ENCODE measurements at places on chromosomes 12 and 14.

DNA sequence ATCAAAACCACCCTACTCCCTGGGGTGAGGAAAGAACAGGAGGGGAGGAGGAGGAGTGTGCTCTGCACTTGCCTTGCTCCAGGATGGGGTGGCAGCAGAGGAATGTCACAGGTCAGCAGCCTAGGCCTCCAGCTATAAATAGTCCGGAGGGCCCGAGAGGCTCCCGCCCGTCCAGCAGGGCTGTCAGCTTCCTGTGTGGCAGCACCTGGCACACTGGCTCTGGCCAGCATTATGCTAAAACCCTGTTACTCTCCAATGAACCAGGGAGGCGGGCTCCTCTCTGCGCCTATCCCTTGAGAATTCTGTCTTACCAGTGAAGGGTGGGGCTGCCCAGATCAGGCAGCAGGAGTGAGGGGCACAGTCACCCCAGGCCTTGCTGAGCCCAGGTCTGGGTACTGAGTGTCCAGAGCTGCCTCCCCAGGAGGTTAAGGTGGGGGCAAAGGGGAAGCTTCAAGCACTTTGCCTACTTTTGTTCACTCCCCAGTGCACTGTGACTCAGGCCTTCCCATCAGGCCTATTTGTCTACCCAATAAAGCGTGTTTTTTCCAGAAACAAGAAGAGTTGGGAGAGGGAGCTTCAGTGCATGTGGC is 1.2 kb upstream of the COX14 start:
- DNase-seq = no peak

DNA sequence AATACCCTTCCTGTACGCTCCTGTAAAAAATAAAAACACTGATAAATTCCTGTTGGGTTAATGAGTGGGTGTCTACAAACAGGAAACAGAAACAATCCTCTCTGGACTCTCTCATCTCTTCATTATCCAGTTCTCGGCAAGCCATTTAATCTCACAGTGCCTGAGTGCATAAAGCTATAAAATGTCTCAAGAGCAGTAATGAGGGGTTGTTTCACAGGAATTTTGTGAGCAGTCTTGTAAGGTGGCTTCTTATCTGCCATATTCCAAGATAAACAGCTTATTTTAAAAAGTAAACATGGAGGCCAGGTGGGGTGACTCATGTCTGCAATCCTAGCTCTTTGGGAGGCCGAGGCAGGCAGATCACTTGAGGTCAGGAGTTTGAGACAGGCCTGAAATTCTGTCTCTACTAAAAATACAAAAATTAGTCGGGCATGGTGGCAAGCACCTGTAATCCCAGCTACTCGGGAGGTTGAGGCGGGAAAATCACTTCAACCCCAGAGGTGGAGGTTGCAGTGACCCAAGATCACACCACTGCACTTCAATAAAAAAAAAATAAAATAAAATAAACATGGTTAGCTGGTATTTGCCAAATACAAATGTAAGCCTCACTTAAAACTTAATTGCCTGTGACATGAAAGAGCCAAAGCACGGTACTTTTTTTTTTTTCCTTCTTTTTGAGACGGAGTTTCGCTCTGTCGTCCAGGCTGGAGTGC is 54.0 kb downstream of the CLIP1 start:
- no peak for DNase-seq

GRCh38 chr14:102525219-102525928 is 15.8 kb upstream of the ANKRD9 start:
- DNase-seq = no peak

DNA sequence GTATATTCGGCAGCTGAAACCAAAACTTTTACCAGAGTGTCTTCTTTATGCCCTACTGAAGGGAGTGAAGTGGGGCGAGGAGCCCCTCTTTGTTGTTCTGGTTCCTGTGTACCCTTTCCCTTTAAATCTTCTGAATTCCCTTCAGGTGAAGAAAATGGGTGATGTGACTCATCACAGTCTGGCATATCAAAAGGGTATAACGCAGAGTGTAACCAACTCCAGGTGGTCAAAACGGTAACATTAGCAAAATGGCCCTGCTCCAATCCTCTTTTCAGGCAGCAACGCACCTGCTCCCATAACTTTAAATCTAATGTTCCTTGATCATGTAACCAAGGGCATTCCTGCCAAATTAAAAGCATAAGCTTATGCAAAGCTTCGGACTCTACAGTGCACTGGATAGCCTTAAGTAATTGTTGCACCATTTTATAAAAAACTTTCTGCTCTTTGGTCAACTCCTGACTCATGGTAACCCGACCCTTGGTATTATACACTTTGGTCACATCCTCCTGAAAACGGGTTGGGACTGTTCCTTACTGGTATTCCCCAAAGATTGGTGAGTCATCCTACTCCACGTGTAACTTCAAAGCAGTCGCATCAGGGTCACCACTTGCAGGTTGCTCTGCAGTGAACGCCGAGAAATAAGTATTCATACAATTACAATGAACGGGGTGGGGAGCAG is 83.1 kb downstream of the KCNMB4 start:
- DNase-seq = no peak

DNA sequence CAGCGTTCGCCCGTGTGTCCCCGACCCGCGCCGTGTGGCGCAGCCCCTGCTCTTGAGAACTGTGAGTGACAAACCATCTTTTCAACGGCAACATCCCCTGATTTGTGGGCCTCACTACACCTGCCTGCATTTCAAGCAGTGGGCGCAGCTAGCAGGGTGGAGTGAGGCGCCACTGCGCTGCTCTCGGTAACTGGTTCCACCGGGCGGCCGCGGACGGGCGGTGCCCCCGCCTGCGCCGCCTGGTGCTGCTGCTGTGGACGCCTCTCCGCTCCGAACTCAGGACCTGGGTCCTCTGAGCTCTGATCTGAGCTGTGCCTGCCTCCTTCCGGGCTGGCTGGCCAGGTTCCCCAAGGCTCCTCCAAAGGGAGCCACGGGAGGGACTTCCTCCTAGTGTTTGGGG is 5.9 kb upstream of the DEGS2 start:
- no peak for DNase-seq

DNA sequence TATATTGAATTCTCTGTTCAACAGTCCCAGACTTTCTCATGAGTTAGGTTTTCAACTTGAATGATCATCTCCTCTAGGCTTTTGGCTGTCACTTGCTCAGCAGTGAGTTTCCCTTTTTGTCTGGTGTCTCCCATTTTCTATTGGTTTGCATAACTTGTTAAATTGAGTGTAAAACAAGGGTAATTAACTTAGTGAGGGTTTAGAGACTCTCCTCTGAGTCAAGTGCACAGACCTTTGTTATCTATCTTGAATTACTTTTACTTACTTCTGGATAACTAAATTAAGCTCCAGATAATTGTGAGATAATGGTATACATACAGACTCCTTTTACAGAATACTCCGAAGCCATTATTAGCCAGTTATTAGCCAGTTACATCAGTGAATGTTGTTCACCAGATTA is 22.0 kb downstream of the MLXIP start:
- DNase-seq = no peak

GRCh38 chr14:19838433-19838832 is 34.9 kb downstream of the OR4N2 start:
- no peak for DNase-seq

DNA sequence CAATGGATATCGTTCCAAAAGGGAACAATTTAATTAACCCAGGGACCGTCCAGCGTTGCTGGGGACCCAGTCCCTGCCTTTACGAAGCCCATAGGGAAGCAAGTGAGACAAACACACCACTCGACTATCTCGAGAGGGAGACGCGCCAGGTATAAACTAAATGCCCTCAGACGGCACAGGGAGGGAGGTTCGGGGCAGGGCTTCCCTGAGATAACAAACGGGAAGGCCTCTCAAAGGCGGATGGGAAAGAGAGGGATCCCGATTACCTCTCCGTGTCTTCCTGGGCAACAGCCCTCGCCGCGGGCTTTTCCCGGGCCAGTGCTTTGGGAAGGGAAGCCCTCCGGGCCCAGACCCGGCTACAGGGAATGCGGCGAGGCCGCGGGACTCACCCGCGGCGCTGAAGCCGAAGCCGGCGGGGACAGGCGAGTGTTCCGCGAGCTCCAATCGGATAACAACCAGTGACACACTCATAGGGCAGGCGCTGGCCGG is 390 bp downstream of the BRAP start:
- no peak for DNase-seq

GRCh38 chr12:57462251-57462911 is 2.8 kb downstream of the GLI1 start:
- peak; percentile 96 for DNase-seq

DNA sequence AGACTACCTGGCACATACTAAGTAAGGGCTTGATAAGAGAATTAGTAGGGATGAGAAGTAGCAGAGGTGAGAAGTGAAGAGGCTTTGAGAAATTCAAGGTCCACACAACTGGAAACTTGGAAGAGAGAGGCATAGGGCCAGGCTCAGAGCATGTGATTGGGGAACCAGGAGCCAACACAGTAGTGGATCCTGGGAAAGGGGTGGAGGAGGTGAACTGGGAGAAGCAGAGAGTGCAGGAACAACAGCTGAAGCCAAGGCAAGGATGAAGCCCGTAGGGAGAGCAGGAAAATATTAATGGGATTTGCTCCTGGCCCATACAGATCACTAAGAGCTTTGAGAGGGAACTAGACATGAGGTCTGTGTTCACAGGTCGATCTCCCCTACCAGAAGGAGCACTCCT is 1.4 kb upstream of the ITGB7 start:
- no peak for DNase-seq

DNA sequence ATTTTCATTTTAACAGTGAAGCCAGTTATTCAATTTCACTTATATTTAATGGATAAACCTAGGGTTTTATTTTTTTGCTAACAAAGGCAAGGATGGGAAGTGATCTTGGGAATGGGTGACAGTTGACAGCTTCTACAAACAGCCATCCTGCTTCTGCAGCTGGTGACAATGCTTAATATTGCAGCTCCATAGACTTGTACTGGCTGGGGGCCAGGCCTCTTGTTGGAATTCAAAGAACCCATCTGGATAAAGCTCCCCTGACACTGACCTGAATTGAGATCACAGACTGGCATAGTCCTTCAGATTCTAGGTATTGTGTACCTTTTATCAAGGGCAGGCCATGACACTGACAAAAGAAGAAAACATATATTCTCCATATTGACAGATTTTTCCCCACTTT is 664.6 kb upstream of the FOXG1 start:
- no peak for DNase-seq

- DNase-seq = no peak
These were observed 2.0 kb upstream of the SETD1B start for GRCh38 chr12:121801595-121802484.

GRCh38 chr12:22029491-22029890 is 16.5 kb upstream of the CMAS start:
- DNase-seq = no peak

DNA sequence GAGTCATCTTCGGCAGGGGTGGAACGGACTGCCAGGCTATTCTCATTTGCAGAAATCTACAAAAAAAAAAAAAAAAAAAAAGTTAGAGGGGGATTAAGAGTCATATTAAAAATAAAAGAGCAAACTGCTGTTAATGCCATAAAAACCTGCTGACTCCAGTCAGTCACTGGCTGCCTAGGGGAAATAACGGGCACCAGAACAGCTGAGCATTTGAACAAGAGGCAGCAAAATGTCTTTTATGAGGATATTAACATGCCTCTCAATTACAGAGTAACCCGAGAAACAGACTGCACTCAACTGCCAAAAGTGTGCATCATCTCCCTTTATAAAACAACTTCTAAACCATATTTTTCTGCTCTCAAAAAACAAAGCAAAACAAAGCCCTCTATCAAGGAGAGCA is 28.7 kb upstream of the CERS5 start:
- no peak for DNase-seq

GRCh38 chr12:105253866-105254513 is 18.0 kb upstream of the APPL2 start:
- no peak for DNase-seq

GRCh38 chr14:33979613-33980276 is 28.9 kb upstream of the EGLN3 start:
- no peak for DNase-seq

GRCh38 chr12:59660148-59660547 is 64.3 kb downstream of the SLC16A7 start:
- DNase-seq = no peak

Data from iPS DF 6.9 (cell line).